ENCODE measurements at places on chromosomes 5 and 9. TPM values are rescaled to one million over a fixed set of nuclear protein-coding genes. Genes with fewer than 3 reads are reported as not detected.
A peak's percentile ranks its signal among the peaks of the same experiment; 100 is the strongest.

- peaks cover 35% of the 10 kb centered on the region for H3K4me1 ChIP-seq
- no peak overlapping the region for H3K27ac ChIP-seq
- no peaks in the 10 kb centered on the region for H3K27me3 ChIP-seq
- H3K4me3 ChIP-seq: no peak overlapping the region
- no peak for DNase-seq
- no peaks in the 10 kb centered on the region for H3K36me3 ChIP-seq
These were observed 50.1 kb downstream of the FBXW11 start for GRCh38 chr5:171956314-171956713.

DNA sequence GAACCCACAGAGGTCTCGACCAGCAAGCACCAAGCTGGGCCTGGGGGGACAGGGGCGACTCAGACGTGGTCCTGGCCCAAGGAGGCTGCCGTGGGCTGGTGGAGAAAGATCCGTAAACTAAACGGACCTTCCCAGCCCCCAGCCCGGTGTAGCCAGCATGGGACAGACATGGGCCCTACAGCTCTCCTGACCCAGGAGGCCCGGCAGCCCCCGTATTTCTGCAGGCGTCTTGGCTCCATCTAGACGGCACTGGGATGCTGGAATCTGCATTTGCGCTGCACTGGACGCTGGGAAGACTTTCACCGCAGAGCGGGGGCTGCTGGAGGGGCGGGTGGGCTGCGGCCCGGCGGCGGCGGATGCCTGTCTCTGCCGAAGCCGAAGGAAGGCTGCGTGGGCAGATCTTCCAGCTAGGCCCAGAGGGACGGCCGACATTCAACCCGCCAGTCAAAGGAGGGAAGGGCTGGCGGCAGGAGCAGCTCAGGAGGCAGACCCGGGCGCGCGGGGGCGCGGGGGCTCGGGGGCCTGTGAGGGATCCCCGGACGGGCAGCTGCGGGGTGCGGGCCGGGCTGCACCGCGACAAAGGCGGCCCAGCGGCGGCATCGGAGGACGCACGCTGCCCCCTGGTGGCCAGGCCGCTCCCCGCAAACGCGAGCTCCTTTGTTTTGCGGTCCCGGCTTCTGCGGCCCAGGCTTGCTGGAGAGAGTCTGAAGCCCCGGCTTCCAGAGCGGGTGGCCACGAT lies 266.2 kb downstream of the NSG2 start:
- H3K4me1 ChIP-seq: no peaks in the 10 kb centered on the region
- DNase-seq: peak; percentile 98
- H3K36me3 ChIP-seq: no peaks in the 10 kb centered on the region
- no peak overlapping the region for H3K27ac ChIP-seq

- no peak overlapping the region for H3K27ac ChIP-seq
- H3K4me1 ChIP-seq: no peaks in the 10 kb centered on the region
- H3K36me3 ChIP-seq: no peaks in the 10 kb centered on the region
- no peak overlapping the region for H3K4me3 ChIP-seq
- DNase-seq: no peak
These were observed 157.5 kb downstream of the TRIM32 start for GRCh38 chr9:116844621-116845020.

DNA sequence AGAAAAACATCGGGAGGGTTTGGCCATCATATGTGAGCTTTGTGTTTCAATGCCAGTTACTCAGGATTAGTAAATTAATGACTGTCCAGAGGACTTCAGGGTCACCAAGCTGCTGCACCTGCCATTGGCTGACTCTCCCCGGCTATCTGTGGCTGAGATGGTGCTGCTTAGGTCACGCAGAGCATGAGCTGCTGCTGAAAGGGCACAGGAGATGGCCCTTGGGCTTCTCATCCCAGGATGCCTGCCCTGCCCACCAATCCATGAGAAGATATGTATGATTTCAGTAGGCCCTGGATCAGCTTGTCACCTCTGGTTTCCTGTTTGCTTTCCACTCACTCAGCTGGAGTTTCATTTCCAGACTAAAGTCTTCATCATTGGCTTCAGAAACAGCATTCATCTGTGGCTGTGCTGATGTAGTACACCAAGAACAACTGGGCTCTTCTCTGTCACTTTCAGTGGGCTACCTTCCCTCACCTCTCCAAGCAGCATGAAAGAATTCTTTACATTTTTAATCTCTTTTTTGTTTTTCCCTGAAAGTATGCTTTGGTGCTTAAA lies 2.4 kb upstream of the CATSPER3 start:
- no peak overlapping the region for H3K27ac ChIP-seq
- H3K4me1 ChIP-seq: no peaks in the 10 kb centered on the region
- H3K27me3 ChIP-seq: no peaks in the 10 kb centered on the region
- H3K36me3 ChIP-seq: no peaks in the 10 kb centered on the region
- DNase-seq: no peak

- H3K4me1 ChIP-seq: peaks cover 9% of the 10 kb centered on the region
- peak; percentile 93 for DNase-seq
- peak overlapping the region; percentile 18 for H3K27ac ChIP-seq
- H3K27me3 ChIP-seq: no peaks in the 10 kb centered on the region
- no peak overlapping the region for H3K4me3 ChIP-seq
These were observed 24.9 kb downstream of the ARHGEF37 start for GRCh38 chr5:149605998-149606724.

DNA sequence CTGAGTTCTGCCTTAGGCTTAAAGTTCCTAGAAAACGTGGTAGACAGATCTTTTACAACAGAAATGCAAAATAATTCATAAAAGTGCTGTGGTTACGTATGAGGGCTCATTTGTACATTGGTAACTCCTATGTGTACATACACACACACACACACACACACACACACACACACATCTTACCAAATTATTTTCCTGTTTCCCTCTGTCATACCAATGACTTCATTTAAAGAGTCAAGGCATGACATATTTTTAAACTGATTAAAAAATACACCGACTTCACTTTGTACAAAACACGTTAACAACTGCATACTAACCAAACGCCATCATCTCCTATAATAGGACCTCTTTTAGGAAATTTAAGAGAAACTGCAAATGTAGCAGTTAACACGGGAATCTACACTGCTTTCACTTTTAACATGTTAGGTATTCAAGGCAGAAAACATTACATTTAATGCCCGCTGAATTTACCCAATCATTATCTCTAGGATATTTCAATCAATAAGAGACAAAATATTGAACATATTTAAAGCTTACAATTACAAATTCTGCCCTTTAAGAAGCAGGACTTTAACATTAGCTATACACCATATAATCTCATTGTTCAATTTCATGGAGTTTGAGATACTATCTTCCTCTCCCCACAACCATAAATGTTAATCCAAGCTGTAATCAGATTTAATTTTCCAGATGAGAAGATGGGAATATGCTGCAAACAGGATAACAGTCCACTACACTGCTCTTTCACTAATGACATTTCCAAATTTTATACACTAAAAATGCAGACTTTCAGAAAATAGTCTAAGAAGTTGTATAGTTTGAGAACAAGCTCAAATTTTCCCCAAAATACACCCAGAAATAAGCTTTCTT lies 133.1 kb downstream of the DENND1A start:
- no peaks in the 10 kb centered on the region for H3K36me3 ChIP-seq
- H3K27me3 ChIP-seq: no peaks in the 10 kb centered on the region
- no peak overlapping the region for H3K27ac ChIP-seq
- no peaks in the 10 kb centered on the region for H3K4me1 ChIP-seq
- DNase-seq: no peak

GRCh38 chr5:68287976-68288706 lies 72.6 kb downstream of the PIK3R1 start:
- H3K27ac ChIP-seq: peak overlapping the region; percentile 70
- H3K4me1 ChIP-seq: peaks cover 46% of the 10 kb centered on the region
- peak overlapping the region; percentile 78 for H3K4me3 ChIP-seq
- H3K36me3 ChIP-seq: peaks cover 2% of the 10 kb centered on the region

- no peak for DNase-seq
- H3K27me3 ChIP-seq: no peaks in the 10 kb centered on the region
- H3K4me1 ChIP-seq: no peaks in the 10 kb centered on the region
- no peak overlapping the region for H3K27ac ChIP-seq
- H3K4me3 ChIP-seq: no peak overlapping the region
- H3K36me3 ChIP-seq: no peaks in the 10 kb centered on the region
These were observed 153.7 kb downstream of the TMEM232 start for GRCh38 chr5:110572729-110573128.

GRCh38 chr9:79573412-79573923 lies 1.7 kb downstream of the TLE4 start:
- H3K4me1 ChIP-seq: peaks cover 25% of the 10 kb centered on the region
- no peaks in the 10 kb centered on the region for H3K27me3 ChIP-seq
- H3K27ac ChIP-seq: peak overlapping the region; percentile 83
- peak; percentile 63 for DNase-seq
- H3K4me3 ChIP-seq: peak overlapping the region; percentile 85

DNA sequence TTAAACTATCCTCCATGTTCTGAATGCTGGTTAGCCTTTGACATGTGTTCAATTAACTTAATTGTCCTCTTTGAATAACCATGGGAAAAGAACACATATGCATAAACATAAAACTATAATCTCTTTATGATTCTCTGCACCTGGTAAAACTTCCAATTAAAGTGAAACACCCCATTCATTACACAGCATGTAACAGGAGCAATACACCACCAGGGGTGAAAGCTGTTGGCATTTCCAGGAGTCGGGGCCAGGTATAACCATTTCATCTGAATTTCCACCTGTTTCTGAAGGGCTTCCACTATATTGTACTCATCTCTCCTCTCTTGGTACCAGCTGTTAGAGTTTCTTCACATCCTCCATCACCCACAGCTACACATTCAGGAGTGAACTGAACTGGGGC lies 303.8 kb downstream of the EDIL3 start:
- H3K36me3 ChIP-seq: peaks cover 7% of the 10 kb centered on the region
- H3K27ac ChIP-seq: no peak overlapping the region
- no peaks in the 10 kb centered on the region for H3K4me1 ChIP-seq
- DNase-seq: no peak
- H3K27me3 ChIP-seq: no peaks in the 10 kb centered on the region

GRCh38 chr9:129667850-129668249 lies 2.4 kb downstream of the PRRX2 start:
- no peak overlapping the region for H3K27ac ChIP-seq
- H3K27me3 ChIP-seq: no peaks in the 10 kb centered on the region
- H3K4me1 ChIP-seq: peaks cover 42% of the 10 kb centered on the region
- peak overlapping the region; percentile 76 for H3K4me3 ChIP-seq

DNA sequence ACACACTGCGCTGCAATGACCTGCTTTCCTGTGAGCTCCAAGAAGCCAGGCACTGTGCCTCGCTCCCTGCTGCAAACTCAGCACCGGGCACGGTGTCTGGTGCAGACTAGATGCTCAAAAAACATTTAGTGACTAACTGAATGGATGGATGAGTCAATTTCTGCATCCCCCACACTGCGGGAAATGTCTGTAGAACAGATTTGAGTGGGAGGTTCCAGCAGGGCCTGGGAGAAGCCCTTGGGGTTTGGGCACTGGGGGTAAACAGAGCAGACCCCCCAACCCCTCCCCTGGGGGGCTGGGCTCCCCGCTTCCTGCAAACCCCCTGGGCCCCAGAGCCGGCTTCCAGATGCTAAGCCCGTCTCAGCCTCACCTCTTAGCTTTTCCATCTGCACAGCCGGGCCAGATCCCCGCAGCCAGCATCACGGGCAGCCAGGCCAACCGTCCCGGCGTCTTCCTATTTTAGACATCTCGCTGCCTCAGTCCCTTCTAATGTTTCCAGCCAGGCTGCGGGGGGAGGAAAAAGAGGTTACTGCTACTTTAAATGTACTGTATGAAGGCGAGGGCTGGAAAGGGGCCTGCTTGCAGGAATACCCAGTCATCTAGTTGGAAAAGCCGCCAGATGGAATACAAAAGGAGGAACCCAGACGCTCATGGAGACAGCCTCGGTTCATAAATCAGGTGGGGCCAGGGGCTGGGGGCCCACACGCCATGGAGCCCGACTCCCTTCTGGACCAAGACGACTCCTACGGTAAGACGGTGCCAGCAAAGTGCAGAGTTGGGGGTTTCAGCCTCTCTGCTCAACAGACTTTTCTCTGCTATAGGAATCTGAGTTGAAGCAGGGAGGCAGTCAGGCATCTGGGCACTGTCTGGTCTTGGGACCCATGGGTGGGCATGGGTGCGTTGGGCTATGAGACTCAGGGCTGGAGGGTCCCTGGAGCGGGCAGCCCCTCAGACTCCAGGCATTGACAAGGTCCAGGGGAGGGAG lies 67.1 kb upstream of the GGTA1 start:
- H3K4me3 ChIP-seq: peak overlapping the region; percentile 7
- DNase-seq: peak; percentile 97

GRCh38 chr5:36692791-36693763 lies 86.7 kb downstream of the SLC1A3 start:
- H3K4me1 ChIP-seq: peaks cover 37% of the 10 kb centered on the region
- no peaks in the 10 kb centered on the region for H3K27me3 ChIP-seq
- peak overlapping the region; percentile 87 for H3K27ac ChIP-seq
- peak; percentile 93 for DNase-seq
- H3K4me3 ChIP-seq: peak overlapping the region; percentile 58
- H3K36me3 ChIP-seq: no peaks in the 10 kb centered on the region

GRCh38 chr5:115170929-115171510 lies 1.3 kb upstream of the TRIM36 start:
- peaks cover 72% of the 10 kb centered on the region for H3K27me3 ChIP-seq
- no peak overlapping the region for H3K4me3 ChIP-seq

- no peaks in the 10 kb centered on the region for H3K36me3 ChIP-seq
- H3K27me3 ChIP-seq: no peaks in the 10 kb centered on the region
- no peak overlapping the region for H3K27ac ChIP-seq
These were observed 216.3 kb downstream of the CDK5RAP2 start for GRCh38 chr9:120363697-120364096.

- H3K27ac ChIP-seq: peak overlapping the region; percentile 94
- H3K27me3 ChIP-seq: no peaks in the 10 kb centered on the region
- DNase-seq: no peak
- peaks cover 62% of the 10 kb centered on the region for H3K4me1 ChIP-seq
- no peaks in the 10 kb centered on the region for H3K36me3 ChIP-seq
These were observed 64.7 kb upstream of the SPOCK1 start for GRCh38 chr5:137563646-137564397.

DNA sequence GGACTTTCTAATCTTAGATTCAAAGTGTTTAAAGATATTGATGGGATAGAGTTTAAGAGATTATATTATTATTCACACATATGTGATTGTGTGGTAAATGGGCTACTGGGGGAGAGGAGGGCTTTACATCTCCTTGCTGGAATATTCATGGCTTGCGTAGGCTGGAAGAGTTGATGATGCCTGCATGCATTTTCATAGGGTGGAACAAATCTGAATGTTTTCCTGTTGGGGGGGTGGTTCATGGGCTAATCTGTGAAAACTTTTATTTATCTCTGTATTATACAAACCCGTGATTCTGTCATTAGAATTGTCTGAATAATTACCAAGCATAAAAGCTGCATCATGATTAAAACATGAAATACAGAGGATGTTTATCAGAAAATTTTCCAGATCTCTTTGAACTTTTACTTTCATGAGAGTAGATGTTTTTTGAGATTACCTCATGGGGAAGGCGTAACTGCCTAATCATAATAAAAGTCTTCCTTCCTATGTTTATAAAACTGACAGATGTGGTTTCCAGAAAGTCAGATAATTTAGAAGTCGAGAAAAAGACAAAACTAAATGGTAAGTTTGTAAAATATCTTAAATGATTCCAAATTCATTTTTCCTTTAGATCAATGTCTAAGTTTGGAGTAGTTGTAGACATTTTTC lies 1185.4 kb upstream of the SEMA6A start:
- DNase-seq: no peak
- H3K27me3 ChIP-seq: no peaks in the 10 kb centered on the region
- no peak overlapping the region for H3K27ac ChIP-seq
- no peak overlapping the region for H3K4me3 ChIP-seq
- H3K36me3 ChIP-seq: no peaks in the 10 kb centered on the region
- no peaks in the 10 kb centered on the region for H3K4me1 ChIP-seq

LCN12 gene
- not detected for total RNA-seq

CAAP1 gene
- 18.3 TPM for total RNA-seq

FCN2 gene
- not detected for total RNA-seq

IL9 gene
- not detected for total RNA-seq

MEGF10 gene
- 3.2 TPM for total RNA-seq

C9 gene
- total RNA-seq: 0.36 TPM

ZBED3 gene
- total RNA-seq: 4.7 TPM

CER1 gene
- total RNA-seq: not detected
